Activated naive CD4-positive, alpha-beta T cell treated with Interleukin-2 at 50 U/mL for 16 hours (primary cell): ENCODE measurements at places on chromosomes 7 and 10.

DNA sequence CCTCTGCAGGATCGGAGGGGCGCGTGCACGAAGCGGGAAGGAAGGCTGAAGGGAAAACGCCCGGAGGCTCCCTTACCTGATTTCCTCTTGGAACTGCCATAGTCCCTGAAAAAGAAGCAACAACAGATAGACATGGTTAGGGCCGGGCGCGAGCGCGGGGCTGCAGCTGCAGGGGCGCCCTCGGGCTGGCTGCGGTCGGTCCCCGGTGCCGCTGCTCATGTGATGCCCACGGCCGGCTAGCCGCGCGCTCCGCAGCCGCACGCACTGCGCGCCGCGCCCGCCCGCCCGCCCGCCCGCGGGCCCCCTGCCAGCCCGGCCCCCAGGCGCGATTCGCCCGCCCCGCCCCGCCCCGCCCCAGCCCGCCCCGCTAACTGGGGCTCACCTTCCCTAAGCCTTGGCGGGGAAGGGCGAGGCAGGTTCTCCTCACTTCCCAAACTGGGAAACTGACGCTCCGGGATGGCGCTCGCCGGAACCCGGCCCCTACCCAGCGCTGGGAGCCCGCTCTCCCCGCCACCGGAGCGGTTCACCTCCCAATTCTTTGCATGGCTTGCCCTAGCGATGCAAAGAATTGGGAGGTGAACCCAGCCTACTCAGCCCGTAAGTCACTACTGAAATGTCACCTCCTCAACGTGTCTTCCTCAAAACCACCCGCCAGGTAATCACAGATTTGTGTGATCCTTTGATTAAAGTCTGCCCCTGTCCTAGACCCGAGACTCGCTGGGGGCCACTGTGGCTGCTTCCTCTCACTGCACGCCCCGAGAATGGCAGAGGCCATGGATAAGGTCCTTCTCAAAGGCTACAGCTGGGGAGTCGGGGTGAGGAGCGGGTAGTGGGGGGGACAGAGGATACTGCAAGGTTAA lies 162.2 kb downstream of the SH3PXD2A start:
- DNase-seq: peak; percentile 40

DNA sequence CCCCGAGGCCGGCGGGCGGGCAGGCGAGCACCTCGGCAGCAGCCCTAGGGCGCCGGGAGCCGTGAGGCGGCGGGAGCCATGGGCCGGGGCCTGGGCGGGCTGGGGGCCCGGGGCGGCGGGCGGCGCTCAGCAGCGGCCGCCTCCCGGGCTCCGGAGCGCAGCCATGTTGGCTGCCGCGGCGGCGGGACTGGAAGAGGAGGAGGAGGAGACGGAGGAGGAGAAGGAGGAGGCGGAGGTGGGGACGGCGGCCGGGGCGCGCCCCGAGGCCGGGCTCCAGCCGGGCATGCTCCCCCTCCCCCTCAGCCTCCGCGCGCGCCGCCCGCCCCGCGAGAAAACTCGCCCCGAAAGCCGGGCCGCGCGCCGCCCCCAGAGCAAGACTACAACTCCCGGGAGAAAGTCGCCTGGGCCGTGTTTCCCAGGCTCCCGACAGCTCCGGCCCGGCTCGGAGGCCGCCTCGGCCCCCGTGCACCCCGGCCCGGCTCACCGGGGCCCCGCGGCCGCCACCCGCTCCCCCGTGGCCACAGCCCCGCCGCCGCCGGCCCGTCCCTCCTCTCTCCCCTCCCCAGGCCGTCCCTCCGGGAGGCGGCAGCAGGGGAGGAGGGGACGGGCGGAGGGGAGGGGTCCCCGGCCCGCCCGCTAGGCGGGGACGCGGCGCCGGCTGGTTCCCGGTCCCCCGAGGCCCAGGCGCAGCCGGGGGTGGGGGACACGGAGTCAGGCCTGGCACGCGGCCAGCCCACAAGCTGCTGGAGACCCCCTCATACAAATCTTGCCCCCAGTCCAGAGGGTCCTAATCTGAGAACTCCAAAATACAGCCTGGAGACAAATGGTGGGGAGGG lies at the start of gene DLG5:
TSS of gene DLG5 (minus strand) at position 190 of the 836 bp plus-strand sequence. CDS start 235 bp downstream, outside the sequence.
- peak; percentile 4 for DNase-seq

GRCh38 chr10:71585564-71586290 lies 133.9 kb downstream of the C10orf105 start:
- DNase-seq: no peak

DNA sequence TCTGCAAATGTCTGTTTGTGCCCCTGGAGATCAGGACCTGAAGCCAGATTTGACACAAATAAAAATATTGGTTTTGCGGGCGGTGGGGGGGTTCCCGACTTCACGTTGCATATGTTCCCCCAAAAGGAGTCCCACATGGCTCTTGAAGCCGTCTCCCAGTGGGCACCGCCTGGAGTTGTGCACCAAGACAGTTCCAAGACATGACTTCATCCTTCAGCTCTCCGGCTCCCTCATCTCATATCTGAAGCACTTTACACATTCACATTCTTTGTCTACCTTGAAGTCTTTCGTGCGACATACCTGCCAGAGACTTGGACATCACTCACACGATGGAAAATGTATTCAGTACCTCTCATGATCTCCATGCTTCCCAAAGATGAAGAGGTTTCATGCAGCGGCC lies 362.8 kb upstream of the FOXK1 start:
- no peak for DNase-seq

GRCh38 chr7:47827871-47828270 lies 120.4 kb downstream of the PKD1L1 start:
- no peak for DNase-seq

DNA sequence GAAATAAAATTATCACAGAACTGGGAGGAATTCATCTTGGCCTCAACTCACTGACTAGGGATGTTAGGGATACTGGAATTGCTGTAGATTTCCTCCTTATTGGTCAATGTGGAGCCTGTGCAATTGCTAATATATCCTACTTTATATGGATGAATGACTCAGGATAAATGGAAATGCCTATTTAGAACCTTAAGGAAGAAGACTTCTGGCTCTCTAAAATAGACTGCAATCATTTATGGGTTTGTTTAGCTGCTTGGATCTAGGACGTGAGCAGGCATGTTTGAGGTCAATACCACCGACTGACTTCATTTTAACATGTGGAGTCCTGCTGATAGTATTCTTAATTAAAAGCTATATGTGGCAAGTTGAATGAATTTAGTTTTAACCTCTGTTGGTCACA lies 1040.1 kb upstream of the LRRN3 start:
- DNase-seq: no peak

GRCh38 chr7:156000601-156001396 lies 188.5 kb upstream of the SHH start:
- DNase-seq: no peak

- DNase-seq: no peak
These were observed 79.9 kb upstream of the EN2 start for GRCh38 chr7:155377838-155378579.

- DNase-seq: no peak
These were observed 116.1 kb upstream of the ACBD5 start for GRCh38 chr10:27356738-27357137.

GRCh38 chr7:49643321-49643720 lies 130.1 kb upstream of the VWC2 start:
- no peak for DNase-seq
